MCF 10A (cell line): ENCODE measurements at places on chromosomes 4 and X.

- DNase-seq: no peak
These were observed 217.2 kb downstream of the SPRY1 start for GRCh38 chr4:123613586-123614344.

DNA sequence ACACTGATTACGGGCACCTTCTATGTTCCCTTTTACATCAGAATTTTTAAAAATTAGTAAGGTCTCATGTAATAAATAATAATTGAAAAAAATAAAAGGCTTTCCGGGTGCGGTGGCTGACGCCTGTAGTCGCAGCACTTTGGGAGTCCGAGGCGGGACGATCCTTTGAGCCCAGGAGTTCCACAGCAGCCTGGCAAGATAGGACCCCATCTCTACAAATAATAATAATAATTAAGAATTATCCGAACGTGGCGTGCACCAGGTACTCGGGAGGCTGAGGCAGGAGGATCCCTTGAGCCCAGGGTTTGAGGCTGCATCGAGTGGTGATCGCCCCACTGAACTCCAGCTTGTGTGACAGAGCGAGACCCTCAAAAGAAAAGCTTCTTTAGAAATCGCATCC lies 771 bp upstream of the LAMTOR3 start:
- DNase-seq: no peak

DNA sequence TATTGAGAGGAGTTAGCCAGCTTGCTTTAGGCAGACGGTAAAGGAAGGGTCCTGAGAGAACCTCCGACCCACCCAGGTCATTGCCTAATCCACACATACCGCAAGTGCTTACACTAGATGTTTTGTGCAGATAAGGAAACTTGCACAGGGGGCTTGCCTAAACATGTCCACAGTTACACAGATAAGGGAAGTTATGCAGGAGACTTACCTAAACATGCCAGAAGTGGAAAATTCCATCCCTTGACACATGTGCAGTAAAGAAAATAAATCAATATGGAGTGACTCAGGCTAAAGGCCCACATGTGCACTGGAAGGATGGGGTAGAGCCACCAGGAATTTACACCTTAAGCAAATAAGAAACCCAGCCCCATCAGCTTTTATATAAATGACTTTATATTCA lies 232.8 kb upstream of the HDX start:
- DNase-seq: peak; percentile 10

DNA sequence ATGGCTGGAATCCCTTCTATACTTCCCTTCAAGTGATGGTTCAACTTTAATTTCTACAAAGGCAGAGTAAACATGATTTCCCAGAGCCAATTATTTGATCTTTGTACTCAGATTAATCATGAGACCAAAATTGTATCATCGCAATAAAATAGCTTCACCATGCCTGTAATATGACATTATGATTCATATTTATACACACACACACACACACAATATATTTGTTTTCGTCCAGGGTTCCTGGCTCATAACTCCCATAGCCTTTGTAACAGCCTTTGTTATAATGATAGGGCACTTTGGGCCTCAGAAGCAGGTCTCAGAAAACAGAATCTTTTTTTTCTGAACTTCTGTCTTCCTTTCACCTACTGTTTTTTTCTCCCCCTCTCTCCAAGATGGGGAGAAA lies 270.6 kb downstream of the ADGRA3 start:
- no peak for DNase-seq

DNA sequence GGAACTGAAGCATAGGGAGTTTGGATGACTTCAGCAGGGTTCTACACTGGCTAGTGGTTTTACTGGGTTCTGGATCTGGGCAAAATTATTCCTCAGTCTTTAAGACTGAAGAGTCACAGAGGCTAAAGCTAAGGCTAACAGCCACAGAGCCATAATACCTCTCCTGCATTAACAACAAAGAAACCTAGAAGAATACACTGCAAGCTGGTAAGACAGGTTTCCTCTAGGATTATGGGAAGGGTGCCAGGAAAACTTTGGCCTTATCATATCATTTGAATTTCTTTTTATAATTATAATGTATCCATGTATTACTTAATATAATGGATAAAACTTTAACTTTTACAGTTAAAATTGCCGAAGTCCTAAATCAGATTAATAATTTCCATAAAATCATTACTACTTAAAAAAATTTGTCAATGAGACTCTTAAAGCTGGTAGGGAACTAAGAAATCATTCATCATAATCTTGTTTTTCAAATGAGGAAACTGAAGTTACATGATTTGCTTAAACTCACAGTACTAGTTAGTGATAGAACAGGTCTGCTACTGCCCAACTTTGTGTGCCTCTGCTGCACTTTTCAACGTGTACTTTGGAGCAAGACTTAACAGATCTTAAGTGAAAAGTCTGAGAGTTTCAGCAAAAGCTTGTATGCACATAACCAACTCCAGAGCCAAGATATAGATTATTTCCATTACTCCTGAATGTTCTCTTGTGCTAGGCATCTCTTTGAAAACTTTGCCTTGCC lies 24.2 kb upstream of the PGRMC2 start:
- no peak for DNase-seq

- peak; percentile 97 for DNase-seq
These were observed 58.0 kb downstream of the ENPEP start for GRCh38 chr4:110533940-110534339.

DNA sequence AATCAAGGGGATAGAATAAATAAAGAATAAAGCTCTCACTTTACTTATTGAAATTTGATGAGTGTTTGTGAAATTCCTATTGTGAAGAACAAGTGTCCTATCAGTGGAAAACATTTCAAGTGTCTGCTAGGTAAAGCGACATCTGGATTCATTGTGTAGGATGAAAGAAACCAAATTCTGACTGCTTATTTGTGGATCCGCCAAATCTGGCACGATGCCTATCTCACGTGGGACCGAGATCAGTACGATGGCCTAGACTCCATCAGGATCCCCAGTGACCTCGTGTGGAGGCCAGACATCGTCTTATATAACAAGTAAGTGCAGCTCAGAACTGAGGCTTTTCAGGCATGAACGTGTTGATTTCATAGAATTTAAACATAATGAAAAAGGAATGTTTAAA lies 1.9 kb downstream of the CHRNA9 start:
- DNase-seq: no peak

DNA sequence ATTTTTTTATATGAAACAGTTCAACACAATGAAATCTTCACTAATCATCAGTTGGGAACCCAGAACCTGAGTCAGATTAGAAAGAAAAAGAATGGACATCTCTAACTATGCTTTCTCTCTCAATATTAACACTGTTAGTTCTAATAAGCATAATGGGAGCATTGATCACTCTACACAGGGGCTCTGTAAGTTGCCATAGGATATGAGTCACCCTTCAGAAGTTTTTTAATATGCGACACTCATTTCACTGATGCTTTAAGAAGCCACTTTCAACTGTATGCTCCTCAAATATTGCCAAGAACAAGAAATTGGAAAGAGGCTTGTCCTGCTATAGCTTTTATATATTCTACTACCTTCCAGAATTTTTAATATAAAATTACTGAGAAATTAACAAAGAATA lies 187.0 kb downstream of the AASDH start:
- DNase-seq: no peak

DNA sequence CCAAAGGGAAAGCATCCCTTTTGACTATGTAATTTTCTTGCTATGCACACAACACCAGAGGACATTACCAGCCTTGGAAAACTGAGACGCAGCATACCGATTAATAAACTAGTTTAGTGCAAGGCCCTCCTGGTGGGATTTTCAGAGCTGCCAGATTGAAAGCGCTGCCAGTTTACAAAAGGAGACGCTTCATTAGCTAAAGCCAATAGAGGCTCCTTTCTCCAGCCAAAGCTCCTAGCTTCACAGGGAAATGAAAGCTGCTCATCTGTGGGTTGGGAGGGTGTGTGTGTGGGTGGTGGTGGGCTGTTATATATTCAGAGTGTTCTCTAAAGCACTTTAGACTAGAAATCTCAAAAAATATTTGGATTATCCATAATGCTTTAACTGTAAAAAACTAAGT lies 32.4 kb downstream of the SPANXN4 start:
- no peak for DNase-seq

DNA sequence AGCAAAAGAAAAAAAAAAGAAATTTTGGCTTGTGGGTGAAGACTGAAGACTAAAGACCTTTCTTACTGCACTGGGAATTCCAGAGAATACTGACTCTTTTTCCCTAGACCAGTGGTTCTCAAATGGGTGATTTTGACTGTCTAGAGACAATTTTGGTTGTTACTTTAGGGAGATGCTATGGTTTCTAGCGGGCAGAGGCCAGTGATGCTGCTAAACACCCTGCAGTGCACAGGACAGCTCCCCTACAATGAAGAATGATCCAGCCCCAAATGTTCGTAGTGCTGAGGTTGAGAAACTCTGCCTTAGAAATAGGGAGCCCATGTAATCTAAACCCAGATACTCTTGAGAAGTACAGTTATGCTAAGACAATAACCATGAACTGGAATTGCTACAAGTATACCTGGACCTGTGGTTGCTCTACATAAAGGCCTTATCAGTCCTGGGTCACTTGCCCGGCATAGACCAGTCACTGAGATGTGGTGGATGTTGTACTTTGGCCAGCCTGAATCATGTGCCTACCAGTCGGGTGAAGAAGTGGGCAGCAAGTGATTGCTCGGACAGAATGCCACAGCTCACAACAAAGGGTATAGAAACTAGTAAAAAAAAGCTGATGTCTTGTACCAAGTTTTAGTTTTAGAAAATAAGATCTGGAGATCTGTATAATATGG lies 16.0 kb downstream of the ARHGAP10 start:
- DNase-seq: no peak

DNA sequence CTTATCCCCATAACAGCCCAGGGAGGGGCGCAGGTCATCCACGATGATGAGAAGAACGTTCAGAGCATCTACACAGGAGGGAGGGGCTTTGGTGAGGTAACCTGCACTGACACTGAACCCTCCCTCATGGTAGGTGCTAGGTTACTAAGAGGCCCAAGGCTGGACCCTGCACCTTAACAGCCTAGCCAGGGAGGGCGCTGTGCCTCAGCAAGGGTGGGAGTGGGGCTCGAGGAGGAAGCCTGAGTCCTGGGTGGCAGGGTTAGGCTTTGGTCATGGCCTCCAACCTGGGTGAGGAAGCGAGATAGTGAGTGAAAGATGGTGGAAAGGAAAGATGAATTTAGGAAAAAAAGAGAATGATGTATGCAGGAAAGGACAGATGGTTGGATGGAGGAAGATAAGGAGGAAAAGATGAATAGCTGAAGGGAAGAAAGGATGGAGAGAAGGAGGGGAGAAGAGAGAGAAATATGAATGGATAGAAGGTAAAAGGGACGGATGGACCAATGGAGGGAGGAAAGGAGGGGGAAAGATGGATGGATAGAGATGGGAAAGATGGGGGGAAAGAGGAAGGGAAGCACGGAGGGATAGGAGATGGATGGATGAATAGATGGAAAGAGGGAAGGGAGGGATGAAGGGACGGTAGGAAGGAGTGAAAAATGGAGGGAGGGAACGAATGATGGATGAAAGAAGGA lies 736 bp downstream of the IDS start:
- no peak for DNase-seq

DNA sequence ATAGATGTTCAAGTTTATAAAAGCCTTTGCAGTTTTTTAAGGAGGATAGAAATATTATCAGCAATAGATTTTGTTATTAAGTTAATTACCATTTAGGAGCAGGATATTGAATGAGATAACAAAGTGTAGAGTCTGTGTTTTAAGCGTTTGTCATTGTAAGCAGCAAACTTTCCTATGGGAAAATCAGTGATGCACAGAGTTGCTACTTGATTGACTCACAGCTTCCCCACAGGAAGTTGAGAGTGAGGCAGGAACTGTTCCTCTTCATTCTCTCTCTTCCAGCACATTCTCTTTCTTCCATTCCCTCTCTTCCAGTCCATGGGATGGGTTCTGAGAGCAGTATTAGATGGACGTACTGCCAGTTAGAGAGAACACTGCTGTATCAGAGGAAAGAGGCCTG lies 867.7 kb upstream of the AGA start:
- DNase-seq: no peak

- DNase-seq: peak; percentile 48
These were observed 4.2 kb upstream of the CCNA2 start for GRCh38 chr4:121827853-121828252.

GRCh38 chr4:74228691-74229640 lies 71.0 kb downstream of the MTHFD2L start:
- peak; percentile 86 for DNase-seq

GRCh38 chrX:51144828-51145442 lies 187.7 kb upstream of the NUDT10 start:
- DNase-seq: peak; percentile 61

DNA sequence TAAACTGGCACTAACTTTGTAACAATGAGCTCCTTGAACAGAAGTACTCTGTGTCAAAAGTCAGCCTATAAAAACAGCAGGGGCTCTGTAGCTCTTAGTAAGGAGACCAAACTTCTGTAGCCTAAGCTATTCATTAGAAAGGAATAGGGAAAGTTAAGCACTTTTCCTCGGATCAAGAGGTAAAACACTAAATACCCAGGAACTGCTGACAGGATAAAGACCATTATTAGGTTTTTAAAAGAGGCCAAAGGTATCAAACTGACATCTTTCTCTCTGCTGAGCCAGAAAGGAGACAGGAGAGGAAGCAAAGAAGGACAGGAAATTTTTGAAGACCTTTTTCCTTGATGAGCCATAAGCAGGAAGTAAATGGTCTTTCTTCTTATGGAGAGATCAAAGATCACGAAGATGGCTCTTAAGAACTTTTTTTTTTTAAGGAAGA lies 31.9 kb downstream of the ANAPC10 start:
- no peak for DNase-seq

GRCh38 chr4:105246712-105247111 lies 100.0 kb downstream of the TET2 start:
- DNase-seq: no peak

DNA sequence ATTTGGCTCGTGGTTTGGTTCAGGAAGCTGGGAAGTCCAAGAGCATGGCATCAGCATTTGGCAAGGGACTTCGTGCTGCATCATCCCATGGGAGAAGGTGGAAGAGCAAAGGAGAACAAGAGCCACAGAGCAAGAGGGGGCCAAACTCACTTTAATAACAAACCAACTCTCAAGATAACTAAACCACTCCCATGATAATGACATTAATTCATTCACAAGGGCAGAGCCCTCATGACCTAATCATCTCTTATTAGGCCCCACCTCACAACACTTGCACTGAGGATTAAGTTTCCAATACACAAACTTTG lies 113.4 kb upstream of the ATXN3L start:
- DNase-seq: peak; percentile 17

GRCh38 chr4:173121076-173121561 lies 47.5 kb upstream of the GALNT7 start:
- peak; percentile 24 for DNase-seq

DNA sequence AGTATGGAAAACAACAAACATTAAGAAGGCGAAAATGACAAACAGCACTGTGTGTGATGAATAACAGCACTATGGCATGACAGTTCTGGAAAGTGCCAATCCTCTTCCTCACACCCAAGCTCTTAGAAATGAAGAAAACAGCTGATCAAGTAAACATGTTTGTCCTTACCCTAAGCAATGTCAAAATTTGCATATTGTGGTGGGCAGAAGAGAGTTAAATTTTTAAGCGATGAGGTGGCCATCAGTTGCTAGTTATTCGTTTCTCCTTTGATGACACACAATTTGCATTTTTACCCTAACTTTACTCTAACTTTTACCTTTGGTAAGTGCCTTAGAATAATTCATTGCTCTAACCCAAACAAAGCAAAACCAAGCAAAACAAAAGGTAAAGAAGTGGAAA lies 8.8 kb downstream of the PROM1 start:
- DNase-seq: no peak
